Lung microvascular endothelial cell (primary cell): ENCODE measurements at places on chromosomes 2 and 18.

GRCh38 chr2:47345590-47345924 is 57.4 kb upstream of the MSH2 start:
- DNase-seq = no peak

- DNase-seq = no peak
Measured at GRCh38 chr2:189641590-189641989, 19.7 kb upstream of the ASNSD1 start.

DNA sequence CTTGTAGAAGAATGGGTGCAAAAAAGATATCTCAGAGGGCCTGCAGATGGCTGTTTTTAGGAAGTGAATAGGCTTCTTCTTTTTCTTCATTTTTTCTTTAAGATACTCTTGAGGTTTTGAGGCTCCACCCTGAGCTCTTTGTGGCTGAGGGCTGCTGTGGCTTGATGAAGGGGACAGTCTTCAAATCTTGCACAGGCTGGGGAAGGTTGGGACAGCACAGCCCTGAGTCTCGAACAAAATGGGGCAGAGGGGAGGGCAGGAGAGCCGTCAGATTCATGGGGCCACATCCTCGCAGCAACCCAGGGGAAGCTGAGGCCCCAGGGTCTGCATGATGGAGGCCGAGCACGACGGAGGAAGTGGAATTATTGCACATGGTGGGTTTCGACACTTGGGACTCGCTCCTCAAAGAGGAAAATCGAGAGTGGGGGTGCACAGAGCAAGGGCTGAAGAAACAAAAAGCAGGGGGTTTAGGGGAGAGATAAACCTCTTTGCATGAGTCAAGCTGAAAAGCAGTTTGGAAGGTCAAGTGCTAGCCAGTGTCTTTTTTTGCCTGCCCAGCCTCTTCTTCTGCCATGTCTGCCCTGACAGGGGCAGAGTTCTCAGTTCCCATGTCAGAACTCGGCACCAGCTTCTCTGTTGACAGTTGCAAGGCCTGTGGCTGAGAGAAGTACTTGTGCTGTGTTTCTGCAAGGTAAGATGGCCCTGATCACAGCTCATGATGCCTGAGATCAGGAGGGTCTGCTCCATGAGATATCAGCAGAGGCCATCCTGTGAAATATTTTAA is 19.5 kb downstream of the INPP4A start:
- no peak for DNase-seq

DNA sequence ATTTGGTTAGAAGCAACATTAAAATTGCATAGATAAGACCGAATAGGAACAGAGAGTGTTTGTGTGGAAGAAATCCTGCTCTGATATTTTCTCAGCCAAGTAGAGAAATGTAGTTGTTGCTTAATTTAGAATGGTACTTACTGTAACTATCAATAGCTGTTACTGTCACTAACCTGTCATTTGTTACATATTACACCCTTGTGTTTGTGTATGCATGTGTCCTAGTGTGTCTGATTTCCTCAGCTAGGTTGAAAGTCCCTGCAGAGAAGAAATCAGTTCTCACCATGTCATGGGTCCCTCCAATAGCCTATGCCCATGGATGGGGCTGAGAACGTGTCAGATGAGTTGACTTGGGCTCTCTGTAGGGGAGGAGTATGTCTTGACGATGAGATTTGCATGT is 94.4 kb downstream of the SPTBN1 start:
- no peak for DNase-seq

DNA sequence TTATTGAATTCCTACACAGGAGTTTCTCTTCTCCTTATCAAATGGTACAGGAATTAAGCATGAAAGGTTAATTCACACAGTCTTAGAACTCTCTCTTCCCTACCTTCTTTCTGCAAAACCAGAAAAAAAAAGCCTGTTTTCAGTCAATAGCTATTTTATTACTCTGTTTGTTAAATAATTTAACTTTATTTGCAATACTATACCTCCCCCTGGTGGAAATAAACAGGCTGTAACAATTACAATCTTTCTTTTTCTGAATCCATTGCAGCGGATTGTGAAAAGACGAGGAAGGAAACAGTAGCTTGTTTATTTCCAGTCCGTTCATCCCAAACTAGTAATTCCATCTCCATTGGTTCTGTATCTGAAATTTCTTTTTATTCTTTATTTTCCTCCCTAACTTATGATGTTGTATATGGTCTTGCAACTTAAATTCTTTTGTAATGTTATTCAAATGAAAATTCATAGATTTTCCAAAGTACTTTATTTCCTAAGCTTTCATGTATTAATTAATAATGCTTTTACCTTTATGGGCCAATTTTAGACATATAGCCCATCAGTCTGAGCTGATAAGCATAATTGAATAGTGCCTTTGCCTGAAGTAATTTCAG is 165.2 kb downstream of the SH3BP4 start:
- DNase-seq = peak; percentile 55

DNA sequence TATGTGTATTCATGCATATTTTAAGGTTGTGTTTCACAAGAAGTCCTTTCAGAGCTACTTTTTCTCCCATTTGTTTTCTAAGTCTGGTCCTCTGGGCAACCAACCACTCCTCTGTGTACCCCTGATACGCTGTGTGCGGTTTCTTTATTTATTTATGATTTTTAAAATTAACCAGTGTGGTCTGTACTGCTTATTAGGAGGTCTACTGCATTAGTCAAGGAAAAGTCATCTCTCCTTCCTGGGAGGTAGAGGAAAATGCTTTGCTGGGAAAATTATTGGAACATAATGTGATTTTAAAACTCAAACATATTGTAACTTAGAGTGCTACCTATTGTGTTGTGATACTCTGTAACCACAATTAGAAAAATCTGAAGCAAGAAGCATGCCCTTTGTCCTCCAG is 1404.3 kb downstream of the SUCLG1 start:
- DNase-seq = no peak

DNA sequence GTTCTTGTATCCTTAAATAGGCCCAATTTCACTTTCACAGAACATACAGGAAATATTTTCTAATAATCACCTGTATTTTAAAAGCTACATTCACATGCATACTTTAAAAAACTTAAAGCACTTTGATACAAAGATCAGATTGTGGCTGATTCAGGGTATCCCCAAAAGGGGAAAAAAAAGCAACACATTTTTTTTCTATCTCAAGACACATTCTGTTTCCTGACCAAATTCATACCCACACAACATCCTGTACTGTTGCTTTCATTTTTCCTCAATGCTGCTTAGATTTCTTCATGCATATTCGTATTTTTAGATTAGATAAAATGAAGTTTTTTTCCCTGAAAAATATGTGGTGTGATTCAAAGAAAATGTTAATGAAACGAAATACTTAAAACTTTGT is 122.5 kb downstream of the TMEFF2 start:
- no peak for DNase-seq

DNA sequence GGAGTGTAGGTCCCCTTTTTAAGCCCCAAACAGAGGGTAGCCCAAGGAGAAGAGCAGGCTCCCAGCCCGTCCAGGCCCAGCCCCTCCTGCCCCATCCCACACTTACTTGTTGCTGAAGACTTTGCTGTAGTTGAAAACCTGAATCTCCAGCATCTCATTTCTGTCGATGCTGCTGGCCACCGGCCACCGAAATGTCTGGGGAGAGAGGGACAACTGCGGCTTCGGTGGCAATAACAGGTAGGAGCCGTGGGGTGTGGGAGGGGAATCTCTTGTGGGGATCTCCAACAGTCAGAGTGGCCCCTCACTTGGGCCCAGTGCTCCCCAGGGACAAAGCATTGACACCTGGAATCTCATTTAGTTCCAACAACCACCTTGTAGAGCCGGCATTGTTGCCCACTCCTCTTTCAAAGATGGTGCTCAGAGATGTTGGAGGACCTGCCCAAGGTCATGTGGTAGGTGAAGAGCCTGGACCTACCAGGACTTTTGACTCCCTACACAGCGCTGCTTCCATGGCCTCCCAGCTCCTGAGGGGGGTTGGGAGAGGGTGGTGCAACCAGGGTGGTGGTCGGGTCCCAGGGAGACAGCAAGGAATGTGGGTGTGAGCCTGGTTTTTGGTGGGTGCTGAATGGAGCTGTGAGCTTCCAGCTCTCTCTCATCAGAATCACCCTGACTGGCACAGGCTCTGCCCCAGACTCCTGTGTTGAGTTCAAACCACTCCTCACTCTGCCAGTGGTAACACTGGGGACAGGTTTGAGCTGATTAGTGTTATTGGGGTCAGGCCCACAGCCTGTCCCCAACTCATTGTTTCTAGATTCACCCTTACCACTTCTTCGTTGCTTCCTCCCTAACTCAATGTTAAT is 50.0 kb upstream of the OTOF start:
- DNase-seq = no peak

GRCh38 chr2:182023235-182023634 is 37.6 kb downstream of the PPP1R1C start:
- DNase-seq = no peak

DNA sequence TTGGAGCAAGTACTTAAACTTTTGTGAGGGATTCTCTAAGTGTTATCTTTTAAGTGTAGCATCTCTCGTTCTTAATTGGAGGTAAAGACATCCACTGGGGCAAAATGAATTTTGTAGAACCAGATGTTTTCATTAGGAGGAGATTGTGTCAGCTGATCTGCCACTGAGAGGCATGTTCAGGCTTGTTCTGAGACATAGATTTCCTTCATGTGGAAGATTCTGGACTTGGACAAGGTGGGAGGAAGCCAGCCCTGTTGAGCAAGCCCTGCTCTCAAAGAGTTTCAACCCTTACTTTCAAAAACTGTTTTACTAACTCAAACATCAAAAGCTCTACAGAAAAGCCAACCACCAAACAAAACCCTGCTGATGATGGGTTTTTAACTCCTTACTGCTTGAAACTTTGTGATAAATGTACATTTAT is 6.5 kb downstream of the MAP4K4 start:
- DNase-seq = no peak

DNA sequence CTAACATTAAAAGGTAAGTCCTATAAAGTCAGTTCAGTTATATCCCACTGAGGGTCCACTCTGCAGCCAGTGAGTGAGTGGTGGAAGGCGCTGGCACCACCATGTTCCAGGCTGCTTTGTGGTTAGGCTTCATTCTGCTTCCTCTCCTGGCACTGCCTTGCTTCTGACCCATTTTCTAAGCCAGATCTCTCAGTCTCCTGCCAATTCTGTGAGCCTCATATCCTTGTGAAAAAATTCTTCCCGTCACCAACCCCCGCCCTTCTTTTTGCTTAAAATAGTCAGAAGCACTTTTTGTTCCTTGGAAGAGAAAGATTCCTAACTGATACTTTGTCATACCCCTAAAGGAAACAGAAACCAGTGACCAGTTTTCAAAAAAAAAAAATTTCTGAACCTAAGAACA is 139.8 kb upstream of the NCK2 start:
- DNase-seq = no peak

DNA sequence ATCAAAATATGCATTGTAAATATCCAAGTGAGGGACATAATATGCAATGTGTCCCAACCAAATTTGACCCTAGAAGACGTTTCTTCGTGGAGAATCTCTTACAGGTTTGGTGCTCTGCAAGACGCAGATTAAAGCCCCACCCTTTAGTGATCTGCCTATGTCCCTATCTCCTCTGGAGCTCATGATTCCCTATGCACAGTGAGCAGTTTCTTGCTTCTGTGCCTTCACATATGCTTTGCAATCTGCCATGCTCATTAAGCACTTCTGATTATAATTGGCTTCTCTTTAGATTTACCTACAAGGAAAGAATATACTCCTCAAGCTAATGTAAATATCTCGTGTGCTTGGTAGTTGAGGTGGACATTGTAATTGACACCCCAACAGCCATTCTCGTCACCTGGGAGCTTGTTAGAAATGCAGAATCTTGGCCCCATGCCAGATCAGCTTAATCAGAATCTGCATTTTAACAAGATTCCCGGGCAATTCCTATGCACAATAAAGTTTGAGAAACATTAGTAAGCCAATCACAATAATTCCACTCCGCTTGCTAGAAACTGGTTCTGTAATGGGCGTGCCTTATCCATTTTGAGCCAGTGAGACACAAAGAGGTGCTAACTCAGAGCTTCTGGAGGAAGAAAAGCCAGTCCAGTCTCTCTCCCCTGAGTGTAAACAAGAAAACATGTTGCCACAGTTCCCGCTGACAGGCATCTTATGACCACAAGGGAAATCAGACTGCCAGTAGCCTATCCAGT is 2.8 kb upstream of the PUM2 start:
- no peak for DNase-seq

DNA sequence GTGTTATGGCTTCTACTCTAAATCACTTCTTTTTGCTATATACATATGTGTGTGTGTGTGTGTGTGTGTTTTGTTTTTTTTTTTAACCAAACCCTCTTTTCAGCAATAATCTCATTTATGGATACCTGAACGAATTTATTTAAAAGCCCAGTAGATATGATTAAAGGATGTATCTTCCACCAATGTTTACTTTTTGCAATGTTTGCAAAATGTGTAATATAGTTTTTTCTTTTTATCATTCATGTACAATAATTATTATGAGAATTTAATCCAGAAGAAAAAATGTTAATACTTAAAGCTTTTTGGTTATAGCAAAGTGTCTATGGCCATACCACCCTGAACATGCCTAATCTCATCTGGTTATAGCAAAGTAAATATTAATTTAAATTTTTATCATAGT is 1.6 kb upstream of the CNDP2 start:
- no peak for DNase-seq

DNA sequence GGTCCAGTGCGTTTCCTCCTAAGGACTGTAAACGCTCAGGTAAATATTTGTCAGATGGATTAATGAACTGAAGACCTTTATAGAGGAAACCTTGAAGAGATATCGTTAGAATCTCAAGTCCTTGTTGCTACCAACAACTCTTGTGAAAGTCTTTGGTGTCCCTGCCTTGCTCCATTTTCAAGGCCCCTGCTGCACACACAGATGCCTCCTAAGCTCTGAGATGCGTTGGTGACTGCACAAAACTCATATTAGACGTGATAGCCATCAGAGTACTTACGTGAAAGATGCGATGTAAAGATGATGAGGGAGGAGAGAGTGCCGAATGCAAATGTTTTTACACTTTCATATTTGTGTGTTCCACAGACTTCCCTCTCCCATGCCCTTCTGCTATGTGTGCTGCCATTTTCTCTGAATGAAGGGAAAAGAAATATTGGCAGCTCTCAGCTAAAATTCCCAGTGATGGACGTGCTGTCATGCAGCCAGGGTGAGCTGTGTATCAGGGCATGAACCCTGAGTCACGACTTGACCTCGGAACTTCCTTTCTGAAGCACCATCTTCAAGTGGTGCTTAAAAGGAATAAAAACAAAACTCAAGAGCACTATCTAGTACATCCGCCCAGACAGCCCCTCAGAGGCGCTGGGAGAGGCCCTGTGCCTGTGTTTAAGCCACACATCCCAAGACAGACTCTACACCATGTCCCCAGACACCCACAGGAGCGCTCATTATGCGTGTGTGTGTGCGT is 117.4 kb downstream of the FAM210A start:
- DNase-seq = no peak

- DNase-seq = no peak
Measured at GRCh38 chr18:6159426-6159825, 255.3 kb downstream of the L3MBTL4 start.
